ENCODE measurements at places on chromosomes 1 and 21.
A peak's percentile ranks its signal among the peaks of the same experiment; 100 is the strongest.

DNA sequence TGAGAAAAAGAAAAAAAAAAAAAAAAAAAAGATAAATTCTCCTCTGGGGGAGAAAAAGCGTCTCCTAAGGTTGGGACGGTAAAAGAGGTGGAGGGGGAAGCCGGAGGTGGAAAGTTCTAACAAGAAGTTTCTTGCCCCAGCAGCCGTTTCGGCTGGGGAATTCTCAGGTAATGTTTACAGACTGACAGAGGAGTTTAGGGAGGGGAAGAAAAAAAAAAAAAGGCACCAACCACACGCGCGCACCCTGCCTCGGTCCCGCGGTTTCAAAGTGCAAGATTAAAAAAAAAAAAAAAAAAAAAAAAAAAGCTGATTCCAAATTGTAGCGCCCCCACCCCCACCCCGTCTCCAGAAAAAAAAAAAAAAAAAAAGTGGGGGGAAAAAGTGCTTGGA, 504 bp downstream of the DHRS3 start:
- DNase-seq: no peak

DNA sequence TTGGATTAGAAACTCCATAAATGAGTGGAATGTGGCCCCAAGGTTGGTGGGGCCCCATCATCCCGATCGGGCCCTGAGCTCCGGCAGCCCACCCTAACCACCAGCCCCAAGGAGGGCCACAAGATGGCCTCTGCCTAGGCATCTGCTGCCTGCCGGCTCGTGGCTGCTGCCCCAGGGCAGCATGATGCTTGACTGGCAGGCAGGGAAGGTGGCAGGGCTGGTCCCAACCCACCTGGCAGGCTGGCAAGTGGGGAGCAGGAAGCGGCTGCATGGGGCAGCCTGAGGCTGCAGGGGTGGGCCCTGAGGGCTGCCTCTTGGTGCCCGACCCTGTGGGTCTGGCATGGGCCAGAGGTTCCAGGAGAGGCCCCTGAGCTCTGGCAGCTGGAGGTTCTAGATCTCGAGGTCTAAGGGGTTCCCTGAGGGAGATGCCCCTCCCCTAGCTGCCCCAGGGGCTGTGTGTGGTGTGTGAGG, 760 bp upstream of the GJC2 start:
- no peak for DNase-seq

- no peak for DNase-seq
Measured at GRCh38 chr1:202348005-202348508, 442 bp upstream of the PPP1R12B start.

- no peak for DNase-seq
Measured at GRCh38 chr1:158272681-158273080, 17.0 kb upstream of the CD1C start.

- DNase-seq: peak; percentile 89
Measured at GRCh38 chr1:26321315-26322041, 3.7 kb downstream of the CD52 start.

- no peak for DNase-seq
Measured at GRCh38 chr1:159430985-159431384, 1.0 kb upstream of the OR10J4 start.

GRCh38 chr1:223556414-223557129, 108.9 kb downstream of the CAPN8 start:
- no peak for DNase-seq

DNA sequence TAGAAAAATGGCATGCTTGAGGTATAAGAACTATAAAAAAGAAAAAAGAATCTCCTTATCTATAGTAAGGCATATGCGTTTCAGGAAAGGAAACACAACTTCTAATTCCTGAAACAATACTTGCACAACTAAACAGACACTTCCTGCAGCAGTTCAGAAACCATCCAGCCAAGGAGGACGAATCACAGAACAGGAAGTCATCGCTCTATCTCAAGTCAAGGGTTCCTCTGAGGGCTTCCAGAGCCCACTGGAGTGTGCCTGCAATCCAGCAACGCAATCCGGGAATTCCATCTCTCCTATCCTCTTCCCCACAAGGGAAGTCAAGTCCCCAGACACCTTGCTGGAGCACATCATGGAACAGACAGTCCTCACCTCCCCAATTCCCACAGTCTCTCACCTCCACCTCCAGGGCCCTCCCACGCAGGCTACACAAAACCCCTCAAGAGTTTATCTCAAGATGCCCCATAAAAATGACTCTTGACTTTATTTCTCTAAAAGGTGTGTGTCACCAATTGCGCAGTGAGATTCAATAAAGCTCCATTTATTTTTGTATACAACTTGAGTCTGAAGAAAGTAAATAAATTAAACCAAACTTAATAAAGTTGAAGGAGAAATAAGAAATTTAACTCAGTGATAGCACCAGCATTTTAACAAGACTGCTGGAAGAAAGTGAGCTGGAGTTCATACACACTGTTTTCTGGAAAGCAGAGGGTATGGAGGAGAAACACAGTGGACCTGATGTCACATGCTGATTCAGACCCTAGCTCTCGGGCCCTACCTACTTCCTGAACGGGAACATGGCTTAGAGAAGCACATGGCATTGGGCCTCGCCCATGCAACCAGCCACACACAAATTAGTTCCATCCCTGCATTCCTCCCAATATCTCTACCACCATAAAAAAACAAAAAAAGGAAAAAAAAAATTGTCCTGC, 39.9 kb downstream of the SIPA1L2 start:
- no peak for DNase-seq

DNA sequence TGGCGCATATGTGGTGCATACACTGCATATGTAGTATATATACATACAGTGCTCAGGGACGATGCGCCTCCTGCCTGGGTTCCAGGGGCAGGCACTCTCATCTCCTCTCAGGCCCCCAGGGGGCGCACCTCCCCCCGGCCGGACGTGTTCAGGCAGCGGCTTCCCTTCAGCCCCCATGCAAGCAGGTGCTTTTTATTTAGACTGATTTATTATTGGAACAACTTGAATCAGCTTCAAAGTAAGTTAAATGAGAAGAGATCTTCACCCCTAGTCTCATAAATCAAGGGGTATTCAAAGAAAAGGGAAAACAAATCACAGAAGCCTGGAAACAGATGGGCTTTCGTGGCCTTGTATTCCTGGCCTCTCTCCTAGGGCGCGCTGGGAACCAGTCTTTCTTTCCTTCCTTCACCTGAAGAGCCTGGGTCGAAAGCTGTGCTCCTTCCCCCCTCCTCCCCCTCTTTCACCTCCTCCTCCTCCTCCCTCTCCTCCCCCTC, 64.6 kb downstream of the UBIAD1 start:
- peak; percentile 53 for DNase-seq

- no peak for DNase-seq
Measured at GRCh38 chr1:117695796-117696490, 90.1 kb downstream of the TENT5C start.

- no peak for DNase-seq
Measured at GRCh38 chr1:32972814-32973428, 8.3 kb upstream of the RNF19B start.

GRCh38 chr1:201119206-201120197, 7.3 kb upstream of the CACNA1S start:
- peak; percentile 25 for DNase-seq

DNA sequence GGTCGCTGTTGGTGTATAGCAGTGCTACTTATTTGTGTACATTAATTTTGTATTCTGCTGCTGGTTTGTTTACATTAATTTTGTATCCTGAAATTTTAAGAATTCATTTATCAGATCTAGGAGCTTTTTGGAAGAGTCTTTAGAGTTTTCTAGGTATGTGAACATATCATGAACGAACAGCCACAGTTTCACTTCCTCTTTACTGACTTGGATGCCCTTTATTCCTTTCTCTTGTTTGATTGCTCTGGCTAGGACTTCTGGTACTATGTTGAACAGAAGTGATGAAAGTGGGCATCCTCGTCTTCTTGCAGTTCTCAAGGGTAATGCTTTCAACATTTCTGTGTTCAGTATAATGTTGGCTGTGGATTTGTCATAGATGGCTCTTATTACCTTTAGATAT, 1757.9 kb downstream of the BRINP3 start:
- no peak for DNase-seq

DNA sequence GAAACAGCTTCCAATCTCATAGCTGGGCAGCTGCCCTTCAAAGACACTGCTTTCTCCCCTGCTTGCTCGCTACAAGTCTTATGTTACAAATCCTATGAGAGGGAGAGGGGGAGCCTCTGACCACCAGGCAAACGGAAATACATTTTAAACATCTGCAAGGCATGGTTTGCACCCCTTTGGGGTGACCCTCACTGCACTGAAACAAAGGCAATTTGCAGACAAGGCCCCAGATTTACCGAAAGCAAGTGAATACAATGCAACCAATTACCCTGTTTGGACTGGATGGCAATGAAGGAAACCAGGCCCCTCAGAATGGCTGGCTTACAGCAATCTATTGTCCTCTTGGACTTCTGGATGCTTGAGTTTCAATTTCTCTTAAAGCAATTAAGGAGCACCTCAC, 11.8 kb upstream of the ATP13A2 start:
- no peak for DNase-seq

- DNase-seq: no peak
Measured at GRCh38 chr1:153150846-153151245, at the start of gene SPRR2G. Gene SPRR2G (minus strand): TSS chr1:153150890. CDS start chr1:153150110, 780 bp downstream.
